Left cardiac atrium (tissue), 4 donors: ENCODE measurements at places on chromosomes 12 and 14.

GRCh38 chr12:44780221-44780790, 95.8 kb downstream of the NELL2 start:
- DNase-seq: no peak

DNA sequence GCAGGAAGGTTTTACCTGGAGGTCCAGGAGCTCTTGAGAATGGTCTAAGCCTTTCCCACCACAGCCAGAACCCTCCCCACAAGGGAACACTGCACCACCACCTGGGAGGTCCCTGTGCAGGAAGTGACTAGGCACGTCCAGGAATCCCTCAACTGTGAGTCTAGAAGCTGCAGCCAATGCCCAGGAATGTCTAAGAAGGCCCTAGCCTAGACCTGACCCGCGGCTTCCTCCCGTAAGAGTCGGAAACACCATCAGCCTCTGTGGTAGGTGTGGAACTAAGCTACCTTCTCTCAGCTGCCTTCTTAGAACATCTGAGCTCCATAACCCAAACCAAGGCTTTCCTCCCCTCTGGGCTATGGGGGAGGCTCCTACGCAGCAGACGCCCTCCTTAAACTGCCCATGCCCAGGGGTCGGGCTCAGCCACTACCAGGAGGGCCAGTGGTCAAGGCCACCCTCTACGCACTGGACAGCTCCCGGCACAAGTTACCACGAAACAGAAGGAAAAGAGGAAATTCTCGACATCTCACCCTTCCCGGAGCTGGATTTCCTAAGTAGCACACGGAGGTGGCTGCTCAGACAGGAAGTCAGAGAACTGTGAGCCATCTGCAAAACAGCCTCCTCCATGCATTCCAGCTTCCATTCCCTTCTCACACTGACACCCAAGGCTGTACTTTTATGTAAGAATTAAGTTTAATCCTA, 25.5 kb downstream of the ZFYVE21 start:
- DNase-seq: no peak

DNA sequence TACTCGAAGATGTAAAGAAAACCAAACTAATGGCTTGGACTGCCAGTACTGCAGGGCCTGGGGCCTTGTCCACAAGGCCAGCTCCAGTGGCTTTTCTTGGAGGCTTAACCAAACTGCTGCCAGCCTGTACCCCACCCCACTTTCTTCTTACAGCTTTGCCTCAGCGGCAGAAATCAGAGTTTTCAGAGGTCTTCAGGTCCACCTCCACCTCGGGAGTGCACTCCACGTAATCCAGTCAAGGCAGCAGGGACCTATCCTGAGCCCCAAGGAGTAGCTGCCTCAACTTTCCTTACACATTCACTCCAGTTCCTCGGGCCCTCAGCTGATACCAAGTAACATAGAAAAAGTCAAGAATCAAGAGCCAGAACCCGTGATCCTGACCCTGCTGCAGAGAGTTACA, 19.6 kb downstream of the PRMT8 start:
- no peak for DNase-seq

DNA sequence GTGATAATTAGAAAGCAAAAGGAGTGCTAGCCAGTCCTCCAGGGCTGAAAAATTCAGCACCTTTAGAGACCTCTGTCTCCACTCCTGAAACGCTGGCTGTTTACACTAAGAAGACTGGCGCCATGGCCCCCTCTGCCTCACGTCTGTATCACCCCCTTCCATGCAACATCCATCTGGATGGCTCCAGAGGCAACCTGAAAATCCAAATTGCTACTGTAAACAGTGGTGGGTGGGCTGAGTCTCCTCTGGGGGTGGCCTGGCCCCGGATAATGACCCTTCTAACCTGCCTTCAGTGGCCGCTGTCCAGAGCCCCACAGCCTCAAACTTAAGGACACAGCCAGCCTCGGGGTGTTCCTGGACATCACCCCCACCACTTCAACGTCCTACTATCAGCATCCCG, 1.4 kb downstream of the PRKD1 start:
- DNase-seq: no peak

- no peak for DNase-seq
Measured at GRCh38 chr14:93108105-93108504, 7.6 kb downstream of the ITPK1 start.

DNA sequence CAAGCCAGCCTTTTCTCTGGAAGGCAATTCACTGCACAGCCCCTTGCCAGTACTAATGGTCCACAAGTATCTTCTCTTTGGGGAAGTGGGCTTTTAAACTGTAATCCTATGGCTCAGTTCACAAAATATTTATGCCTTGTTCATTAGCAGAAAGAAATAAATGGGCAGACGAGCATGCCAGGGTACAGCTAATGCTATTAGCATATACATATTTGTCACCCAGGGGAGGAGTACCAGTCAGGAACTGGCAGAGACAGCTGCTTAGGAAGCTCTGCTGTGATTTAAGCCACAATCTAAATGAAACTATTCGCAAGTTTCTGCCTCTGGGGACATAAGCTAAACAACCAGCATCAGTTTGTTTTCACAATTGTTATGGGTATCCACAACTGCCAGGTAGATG, 113.4 kb upstream of the CCDC198 start:
- DNase-seq: no peak

DNA sequence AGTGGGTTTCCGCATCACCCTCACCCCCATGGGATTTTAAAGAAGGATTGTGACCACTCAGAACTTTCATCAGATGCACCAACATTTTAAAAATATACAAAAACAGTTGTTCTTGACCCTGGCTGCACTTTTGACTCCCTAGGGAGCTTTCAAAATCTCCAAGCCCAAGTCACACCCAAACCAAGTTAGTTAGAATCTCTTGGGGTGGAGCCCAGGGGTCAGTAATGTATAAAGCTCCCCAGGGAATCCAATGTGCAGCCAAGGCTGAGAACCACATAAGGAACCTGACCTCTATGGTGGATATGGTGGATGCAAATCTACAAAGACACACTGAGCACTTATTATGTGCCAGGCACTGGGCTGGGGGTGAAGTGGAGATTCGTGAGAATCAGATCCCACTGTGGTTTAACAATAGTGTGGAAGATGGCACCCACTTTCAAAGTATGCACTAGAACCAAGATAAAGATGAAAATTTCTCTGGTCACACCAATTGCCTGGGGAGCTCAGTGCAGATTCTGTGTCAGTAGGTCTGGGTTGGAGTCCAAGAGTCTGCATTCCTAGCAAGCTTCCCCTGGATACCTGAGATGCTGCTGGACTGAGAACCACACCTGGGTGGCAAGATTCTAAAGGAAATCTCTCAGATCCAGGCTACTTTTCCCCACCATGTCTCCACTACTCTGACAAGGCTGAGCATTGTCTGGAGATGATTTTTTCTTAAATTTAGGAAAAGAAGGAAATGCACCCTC, 18.9 kb upstream of the CMKLR1 start:
- no peak for DNase-seq

DNA sequence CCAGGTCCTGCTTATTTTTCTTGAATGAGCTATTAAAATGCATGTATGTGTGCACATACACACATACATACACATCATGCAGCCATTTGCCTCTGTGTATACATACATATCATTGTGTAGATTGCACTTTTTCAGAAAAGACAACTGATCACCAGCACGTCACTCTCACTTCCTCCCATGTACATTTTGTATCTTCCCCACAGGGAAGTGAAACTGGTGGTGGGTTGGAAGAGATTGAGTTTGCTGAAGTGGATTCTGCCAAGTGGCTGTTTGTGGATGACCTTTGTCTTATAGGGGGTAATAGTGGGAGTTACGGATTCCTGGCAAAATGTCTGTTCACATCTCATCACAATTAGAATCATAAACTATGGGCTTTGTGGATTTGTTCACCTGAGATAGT, 448.6 kb downstream of the RAD51B start:
- no peak for DNase-seq

- no peak for DNase-seq
Measured at GRCh38 chr12:84034871-84035270, 877.7 kb downstream of the SLC6A15 start.

GRCh38 chr14:32075672-32076277, 1.3 kb upstream of the ARHGAP5 start:
- DNase-seq: peak; percentile 71

GRCh38 chr12:59500335-59500734, 95.5 kb upstream of the SLC16A7 start:
- no peak for DNase-seq

DNA sequence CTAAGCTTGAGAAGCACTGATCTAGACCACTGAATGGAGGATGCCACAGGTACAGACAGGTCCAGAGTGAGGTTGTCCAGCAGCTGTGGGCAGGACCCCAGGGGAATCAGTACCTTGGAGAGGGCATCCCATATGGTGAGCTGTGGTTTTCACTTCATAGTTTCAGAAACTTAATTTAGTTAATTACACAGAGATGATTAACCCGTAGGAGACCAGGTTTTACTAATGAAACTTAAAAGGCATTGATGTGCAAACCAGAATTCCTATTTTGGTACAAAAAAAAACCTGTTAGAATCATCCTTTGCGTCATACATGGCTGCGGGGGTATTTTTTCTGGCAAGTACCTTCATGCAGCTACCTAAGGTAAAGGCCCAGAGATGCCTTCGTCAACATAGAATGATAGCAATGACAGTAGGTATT, 159.3 kb downstream of the DACT1 start:
- no peak for DNase-seq
